ENCODE measurements at places on chromosomes 2 and 18.
A peak's percentile ranks its signal among the peaks of the same experiment; 100 is the strongest.

GRCh38 chr2:218002845-218003180, at the start of gene TNS1:
TNS1 (minus strand) TSS chr2:218002995; CDS start chr2:218002872, 123 bp downstream.
- DNase-seq: no peak

- DNase-seq: no peak
Observed at GRCh38 chr2:113282747-113283533, 4.2 kb upstream of the PAX8 start.

DNA sequence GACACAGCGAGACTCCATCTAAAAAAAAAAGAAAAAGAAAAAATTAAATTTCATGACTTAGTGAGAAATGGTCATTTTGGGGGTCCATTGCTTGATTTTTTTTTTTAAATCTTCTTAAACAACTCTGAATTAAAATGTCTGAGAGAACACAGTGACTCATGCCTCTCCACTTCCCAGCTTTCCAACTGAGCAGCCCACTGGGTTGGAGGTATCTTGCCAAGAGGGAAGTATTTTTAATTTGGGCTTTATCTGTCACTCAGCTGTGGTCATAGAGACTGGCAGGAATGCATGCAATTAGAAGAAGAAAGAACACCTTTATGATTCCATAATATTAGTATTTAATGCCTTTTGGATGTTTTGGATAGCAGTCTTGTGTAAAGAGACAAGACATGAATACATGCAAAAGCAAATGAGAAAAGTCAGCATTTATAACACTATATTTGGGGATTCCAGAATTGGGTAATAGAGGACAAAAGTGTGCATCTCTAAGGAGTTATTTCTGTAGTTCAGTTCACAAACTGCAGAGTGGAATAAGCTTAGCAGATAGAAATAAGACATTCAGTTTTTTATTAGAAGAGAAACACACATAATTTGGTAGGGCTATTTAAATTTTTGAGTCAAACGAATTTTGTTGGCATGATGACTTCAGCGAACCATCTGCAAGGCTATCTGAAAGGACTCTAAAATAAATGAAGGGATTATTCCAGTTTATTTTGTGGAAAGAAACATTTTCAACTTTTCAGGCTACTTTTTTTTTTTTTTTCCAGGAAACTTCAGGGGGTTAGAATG, 254.8 kb downstream of the TGIF1 start:
- DNase-seq: no peak

DNA sequence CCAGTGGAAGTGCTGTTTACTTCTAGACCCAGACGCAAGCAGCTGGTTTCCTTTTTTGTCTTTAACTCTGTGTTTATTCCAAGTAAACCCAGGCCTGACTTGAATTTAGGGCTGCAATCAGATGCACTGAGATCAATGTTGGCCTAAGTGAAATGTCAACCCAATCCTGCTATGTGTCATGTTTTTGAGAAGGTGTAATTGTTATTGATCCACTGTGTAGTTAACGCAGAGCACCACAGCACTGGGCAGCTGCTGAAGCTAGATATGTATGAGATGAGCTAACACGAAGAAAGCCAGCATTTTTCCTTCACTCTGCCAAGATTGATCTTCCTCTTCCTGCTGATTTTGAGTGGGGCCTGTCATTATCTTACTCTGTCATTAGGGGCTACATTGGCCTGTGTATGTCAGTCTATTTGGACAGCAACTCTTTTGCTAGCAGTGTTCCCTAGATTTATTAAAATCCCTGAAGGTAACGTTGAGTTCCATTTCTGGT, 18.9 kb upstream of the DLX1 start:
- DNase-seq: no peak

GRCh38 chr2:215361876-215362561, 50.2 kb downstream of the ATIC start:
- DNase-seq: no peak

GRCh38 chr2:162126111-162126519, 25.9 kb downstream of the GCG start:
- DNase-seq: peak; percentile 67

Data from SIG-M5 (cell line).